Hepatocyte (in vitro differentiated cells): ENCODE measurements at places on chromosomes 7 and 10. TPM values are rescaled to one million over a fixed set of nuclear protein-coding genes. Genes with fewer than 3 reads are reported as not detected.

DNA sequence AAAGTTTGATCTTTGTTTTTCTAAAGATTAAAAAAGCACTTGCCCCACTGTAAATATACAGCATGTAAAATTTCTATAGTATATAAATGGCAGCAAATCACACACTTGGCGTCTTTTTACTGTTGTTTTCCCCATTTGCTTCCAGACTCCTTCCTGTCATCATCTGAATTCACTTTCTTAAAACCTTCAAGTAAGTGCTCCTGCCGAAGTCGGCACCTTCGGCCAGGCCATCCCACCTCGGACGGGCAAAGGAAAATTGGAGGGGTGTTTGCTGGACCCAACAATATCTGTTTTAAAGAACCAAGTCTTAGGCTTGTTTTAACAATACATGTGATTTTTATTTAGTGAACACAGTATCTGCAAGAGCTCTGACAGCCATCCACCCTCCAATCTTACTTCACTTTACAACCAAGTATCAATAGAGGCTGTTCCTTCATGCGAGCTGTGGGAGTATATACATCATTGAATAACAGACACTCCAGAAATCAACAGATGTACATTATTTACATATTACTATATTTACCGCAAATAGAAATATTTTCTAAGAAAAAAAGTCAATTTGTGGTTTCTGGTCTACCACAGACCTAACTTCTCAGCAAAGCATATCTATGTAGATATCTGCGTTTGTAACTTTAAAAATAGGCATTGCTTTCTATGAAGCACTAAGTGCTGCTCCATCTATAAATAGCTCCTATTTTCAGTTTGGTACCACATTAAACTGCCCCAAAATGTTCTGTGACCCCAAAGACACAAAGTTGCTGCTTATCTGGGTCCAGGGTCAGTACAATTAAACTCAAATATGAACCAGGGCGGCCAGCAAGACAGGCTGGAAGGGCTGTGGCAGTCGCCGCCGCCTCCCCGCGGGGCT is 110.7 kb downstream of the CYTH3 start:
- H3K27ac ChIP-seq, result no peak overlapping the region
- no peak for DNase-seq
- peaks cover 1% of the 10 kb centered on the region for H3K36me3 ChIP-seq

- H3K36me3 ChIP-seq, result no peaks in the 10 kb centered on the region
- H3K4me1 ChIP-seq, result peaks cover 30% of the 10 kb centered on the region
- H3K27me3 ChIP-seq, result peaks cover 100% of the 10 kb centered on the region
These were observed 4.7 kb upstream of the PAX2 start for GRCh38 chr10:100740476-100741377.

DNA sequence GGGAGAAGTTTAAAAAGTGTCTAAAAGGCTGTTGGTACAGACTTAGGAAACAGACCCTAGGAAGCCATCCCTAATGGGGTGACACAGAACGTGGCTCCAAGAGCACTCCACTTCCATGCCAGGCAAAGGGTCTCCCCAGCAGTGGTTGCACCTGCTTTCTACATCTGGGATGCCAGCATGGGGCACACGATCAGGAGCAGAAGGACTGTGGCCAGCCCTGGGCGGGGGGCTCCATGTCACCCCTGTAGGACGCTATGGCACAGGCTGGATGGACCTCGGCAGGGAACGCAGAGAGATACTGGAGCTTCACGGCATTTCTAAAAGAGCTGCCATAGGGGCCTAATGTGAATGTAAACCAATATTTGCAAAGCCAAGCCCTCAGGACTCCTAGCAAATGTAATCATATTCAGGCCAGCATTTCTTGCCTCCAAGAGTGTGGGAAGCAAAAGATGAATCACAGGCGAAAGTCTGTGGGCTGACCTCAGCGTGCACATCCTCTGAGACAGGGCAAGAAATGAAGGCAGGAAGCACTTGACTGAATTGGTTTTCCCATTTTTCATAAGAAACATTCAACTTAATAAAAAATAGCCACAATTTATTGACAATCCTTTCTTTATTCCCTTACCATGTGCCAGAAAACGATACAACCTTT is 93.9 kb downstream of the ATXN7L1 start:
- H3K27me3 ChIP-seq, result no peaks in the 10 kb centered on the region
- no peaks in the 10 kb centered on the region for H3K36me3 ChIP-seq
- no peak overlapping the region for H3K27ac ChIP-seq
- no peak overlapping the region for H3K4me3 ChIP-seq

DNA sequence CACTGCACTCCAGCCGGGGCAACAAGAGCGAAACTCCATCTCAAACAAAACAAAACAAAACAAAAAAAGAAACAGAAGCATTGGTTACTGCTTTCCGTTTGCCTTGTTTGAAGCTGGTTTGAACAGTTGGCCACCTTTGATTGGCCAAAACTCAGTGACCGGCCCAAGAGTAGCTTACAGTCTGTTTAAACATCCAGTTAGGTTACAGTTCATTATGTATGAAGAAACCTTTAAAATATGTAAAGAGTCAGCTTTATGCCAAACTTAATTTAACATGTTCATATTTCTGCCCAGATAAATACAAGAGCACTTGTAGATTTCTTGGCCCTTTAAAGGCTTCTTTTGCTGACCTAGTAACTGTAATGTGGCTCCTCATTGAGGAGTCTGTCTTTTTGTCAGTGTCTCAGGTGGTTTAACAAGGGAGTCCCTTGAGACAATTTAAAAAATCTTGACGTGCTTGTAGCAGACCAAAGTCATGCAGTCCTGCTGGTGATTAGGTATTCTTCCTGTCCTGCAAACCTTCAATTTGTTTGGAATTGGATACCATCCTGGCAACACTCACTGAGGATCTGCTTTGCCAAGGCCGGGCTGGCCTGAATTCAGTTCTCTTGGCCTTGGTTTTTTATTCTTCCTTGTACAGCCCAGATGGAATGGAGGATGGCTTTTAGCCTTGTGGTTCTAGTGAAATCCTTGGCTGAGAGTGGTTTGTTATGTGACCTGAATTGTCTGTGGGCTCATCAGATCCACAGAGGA is 128.9 kb downstream of the PLXDC2 start:
- H3K4me3 ChIP-seq, result no peak overlapping the region
- no peaks in the 10 kb centered on the region for H3K27me3 ChIP-seq
- H3K36me3 ChIP-seq, result no peaks in the 10 kb centered on the region
- no peaks in the 10 kb centered on the region for H3K4me1 ChIP-seq
- DNase-seq, result no peak

DNA sequence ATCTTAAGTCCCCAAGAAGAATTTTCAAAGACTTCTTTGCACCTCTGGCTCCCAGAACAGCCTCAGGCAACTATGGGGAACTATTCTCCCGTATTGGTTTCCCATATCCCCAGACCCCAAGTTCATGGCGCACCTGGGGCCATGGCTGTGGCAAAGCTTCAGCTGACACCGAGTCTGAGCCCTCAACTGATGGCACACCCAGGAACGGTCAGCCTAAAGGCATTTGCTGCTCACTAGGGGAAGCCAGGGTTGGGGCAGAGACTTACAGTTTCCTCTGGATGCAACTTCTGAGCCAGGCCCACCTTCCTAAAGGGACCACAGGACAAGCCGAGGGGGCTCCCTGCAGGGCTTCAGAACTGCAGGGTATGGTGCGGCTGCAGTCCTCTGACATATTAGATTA is 13.7 kb upstream of the CPA1 start:
- H3K36me3 ChIP-seq, result no peaks in the 10 kb centered on the region
- H3K27me3 ChIP-seq, result no peaks in the 10 kb centered on the region
- DNase-seq, result no peak
- H3K4me3 ChIP-seq, result no peak overlapping the region
- peak overlapping the region; percentile 86 for H3K27ac ChIP-seq

DNA sequence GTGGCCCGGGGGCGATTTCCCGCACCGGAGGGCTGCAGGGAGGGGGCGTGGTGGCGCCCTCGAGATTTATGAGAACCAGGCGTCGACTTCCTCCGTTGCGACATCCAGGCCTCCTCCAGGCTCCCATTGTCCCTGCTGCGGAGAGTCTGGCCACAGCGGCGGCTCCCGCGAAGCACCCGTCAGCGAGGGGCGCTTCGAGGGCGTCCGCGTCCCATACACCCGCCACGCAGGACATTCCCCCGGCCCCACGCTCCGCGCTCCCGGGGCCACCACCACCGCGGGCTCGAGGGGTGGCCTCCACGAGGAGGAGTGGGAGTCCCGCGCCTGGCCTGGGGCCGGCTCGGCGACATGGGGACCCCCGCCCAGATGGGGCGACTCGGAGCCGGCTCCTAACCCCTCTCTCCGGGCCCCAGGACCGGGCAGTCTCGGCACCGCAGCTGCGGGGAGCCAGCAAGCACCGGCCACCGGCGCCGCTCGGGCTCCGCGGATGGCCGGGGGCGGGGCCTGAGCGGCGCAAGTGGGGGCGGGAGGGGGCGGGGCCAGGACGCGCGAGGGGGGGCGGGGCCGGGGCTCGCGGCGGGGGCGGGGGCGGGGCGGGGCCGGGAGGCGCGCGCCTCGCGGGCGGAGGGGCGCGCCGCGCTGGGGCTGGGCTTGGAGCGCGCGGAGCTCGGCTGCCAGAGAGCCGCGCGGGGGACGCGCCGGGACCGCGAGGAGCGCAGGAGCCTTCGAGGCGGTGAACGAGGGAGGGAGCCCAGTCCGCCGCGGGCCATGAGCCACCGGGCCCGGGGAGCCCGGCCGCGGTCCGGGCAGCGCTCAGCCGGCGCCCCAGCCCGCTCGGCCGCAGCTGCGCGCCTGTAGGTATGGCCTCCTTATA is at the start of gene SH2B2:
TSS of gene SH2B2 (plus strand) at position 632 of the 874 bp plus-strand sequence. CDS start 13,683 bp downstream, outside the sequence.
- H3K27me3 ChIP-seq, result no peaks in the 10 kb centered on the region
- H3K36me3 ChIP-seq, result no peaks in the 10 kb centered on the region
- H3K4me1 ChIP-seq, result peaks cover 7% of the 10 kb centered on the region
- peak within 1 kb of the TSS; percentile 98 for H3K27ac ChIP-seq
- DNase-seq, result peak; percentile 87
- peak within 1 kb of the TSS; percentile 99 for H3K4me3 ChIP-seq

DNA sequence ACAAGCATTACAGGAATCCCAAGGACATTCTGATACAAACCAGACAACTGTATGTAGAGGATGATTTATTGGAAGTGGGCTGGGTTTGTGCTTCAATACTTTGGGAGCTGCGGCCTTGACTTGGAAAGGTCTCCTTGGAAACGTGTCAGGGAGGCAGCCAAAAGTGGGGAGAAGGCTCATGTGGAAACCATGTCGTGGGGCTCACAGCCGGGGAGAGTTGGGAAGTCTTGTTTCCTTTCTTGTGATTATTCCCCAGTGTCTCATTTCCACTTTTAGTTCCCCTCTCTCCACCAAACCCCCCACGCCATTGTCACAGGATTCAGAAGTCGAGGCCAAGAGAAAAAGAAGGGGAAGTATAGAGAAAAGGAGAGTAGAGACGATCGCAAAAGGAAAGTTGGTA is 53.9 kb upstream of the SFMBT2 start:
- no peaks in the 10 kb centered on the region for H3K27me3 ChIP-seq
- H3K27ac ChIP-seq, result no peak overlapping the region
- no peaks in the 10 kb centered on the region for H3K36me3 ChIP-seq
- DNase-seq, result no peak
- H3K4me3 ChIP-seq, result no peak overlapping the region

DNA sequence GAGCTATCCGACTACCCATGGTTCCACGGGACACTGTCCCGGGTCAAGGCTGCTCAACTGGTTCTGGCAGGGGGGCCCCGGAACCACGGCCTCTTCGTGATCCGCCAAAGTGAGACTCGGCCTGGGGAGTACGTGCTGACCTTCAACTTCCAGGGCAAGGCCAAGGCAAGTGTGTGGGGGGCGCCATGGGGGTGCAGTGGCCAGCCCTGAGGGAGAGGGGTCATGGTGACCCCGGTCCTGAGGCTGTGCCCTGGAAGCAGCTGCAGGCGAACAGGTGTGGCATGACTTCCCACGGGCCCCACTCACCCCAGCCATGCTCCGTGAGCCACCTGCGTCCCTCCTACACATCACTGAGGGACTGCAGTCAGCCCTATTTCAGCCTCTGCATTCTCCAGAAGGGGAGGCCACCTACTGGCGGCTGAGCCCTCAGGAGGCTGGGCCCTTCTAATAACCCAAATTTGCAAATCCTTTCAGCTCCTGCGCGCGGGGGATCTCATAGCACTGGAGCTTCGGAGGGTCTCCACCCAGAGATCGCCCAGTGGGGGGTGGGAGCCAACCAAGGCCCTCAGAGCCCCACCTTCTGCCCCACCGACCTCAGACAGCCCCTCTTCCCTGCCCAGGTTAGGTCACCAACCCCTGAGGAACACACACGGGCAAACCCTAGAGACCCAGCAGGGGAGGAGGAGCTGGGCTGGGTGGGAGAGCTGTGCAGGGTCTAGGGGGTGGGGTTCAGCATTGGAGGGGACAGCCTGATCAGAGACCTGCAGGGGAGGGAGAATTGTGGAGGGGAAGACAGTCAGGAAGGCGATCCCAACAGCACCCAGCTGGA is 30.8 kb downstream of the SH2B2 start:
- no peak for DNase-seq
- no peaks in the 10 kb centered on the region for H3K27me3 ChIP-seq
- no peak overlapping the region for H3K4me3 ChIP-seq
- no peaks in the 10 kb centered on the region for H3K36me3 ChIP-seq
- no peak overlapping the region for H3K27ac ChIP-seq

DNA sequence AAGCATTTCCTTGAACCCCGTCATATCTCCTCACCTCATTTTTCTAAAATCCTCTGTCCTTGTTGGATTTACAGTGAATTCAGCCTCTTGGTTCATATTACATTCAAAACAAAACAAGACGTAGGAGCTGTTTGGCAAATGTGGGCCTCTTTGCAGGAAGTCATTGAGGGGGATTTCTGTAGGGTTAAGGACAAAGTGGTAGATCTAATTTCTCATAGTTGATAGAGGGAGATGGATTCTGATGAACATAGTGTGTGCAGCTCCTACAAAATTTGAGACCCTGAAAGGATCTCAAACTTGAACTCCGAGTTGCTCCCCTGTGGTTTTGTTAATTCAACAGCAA is 682 bp downstream of the TBXAS1 start:
- no peaks in the 10 kb centered on the region for H3K36me3 ChIP-seq
- no peak overlapping the region for H3K4me3 ChIP-seq
- H3K27ac ChIP-seq, result peak overlapping the region; percentile 82
- no peak for DNase-seq

The FAM131B gene
- 0.87 and 1.6 TPM in 2 replicates for polyA plus RNA-seq

The TDRD1 gene
- polyA plus RNA-seq, result not detected in 2 replicates

The KCP gene
- polyA plus RNA-seq, result 2.4 and 3.3 TPM in 2 replicates

The ASIC3 gene
- 2.1 and 7.0 TPM in 2 replicates for polyA plus RNA-seq
